ENCODE measurements at places on chromosomes 5 and 9.

DNA sequence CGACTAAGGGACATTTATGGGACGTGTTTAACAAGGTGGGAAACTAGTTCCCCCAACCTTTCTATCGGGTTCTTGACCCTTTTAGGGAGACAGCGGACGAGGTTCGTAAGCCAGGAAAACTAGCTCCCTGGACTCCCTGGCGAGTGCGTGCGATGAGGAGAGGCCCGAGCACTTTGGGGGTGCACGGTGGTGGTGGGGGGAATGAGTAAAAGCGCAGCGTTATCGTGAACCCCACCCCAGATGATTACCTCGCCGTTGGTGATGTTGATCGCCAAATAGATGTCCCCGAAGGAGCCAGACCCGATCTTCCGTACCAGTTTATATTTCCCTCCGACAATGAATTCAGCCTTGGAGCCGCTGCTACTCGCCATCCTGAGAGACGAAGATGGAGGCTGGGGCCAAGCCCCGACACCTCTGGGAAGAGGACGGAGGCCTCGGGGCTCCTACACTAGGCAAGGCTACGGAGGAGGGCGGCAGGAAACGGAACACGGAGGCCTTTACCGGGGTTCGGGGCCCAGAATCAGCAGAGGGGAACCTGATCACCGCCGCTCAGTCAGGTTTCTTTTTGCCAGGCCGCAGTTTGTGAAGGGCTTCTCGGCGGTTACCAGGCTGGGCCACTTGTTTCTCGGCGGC lies 529 bp downstream of the CSNK1A1 start:
- no peak for DNase-seq

GRCh38 chr5:23579566-23579965 lies 72.2 kb downstream of the PRDM9 start:
- no peak for DNase-seq

DNA sequence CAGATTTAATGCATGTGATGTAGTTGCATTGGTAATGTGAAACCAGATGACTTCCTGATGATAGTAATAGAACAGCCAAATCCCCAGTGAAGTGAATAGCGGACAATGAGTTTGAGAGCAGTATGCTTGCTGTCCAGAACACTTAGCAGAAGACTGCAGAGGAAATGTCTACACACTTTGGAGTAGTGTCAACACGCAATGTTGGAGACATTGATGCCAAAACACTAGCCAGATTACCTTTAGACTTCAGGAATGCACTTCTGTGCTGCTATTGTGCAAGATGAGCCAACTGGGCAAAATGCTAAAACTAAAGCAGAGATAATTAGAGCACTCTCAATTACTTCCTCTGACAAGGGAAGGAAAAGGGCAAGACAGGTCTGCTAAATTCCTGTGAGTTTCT lies 176.7 kb downstream of the PRDM9 start:
- DNase-seq = no peak

DNA sequence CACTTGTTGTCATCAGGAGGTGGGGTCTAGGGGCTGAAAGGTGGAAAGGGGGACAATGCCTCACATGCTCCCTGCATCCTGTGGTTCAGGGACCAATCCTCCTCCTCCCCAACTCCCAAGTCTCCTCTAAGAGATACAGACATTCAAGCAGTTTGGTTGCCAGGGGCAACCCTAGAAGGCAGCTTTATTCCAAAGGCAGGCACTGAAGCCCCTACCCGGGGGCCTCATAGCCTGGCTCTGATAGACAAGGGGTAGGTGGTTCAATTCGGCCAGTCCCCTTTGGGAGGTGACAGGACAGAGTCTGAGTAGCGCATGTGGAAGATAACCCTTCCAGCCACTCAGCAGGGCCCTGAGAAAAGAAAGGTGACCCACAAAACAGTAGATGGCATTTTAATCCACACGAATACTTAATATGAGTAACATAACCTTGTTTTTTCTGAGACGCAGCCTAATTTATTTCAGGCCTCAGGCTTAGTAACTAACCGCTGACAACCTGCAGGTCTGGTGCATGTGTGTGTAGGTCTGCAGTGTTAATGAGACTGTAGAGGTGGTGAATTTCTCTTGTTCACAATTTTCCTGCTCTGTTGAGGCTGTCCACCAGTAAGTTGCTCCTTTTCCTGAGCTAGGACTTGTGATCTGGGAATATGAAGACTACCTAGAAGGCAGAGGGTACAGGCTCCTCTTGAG lies 31.3 kb upstream of the HSPA9 start:
- DNase-seq = no peak

DNA sequence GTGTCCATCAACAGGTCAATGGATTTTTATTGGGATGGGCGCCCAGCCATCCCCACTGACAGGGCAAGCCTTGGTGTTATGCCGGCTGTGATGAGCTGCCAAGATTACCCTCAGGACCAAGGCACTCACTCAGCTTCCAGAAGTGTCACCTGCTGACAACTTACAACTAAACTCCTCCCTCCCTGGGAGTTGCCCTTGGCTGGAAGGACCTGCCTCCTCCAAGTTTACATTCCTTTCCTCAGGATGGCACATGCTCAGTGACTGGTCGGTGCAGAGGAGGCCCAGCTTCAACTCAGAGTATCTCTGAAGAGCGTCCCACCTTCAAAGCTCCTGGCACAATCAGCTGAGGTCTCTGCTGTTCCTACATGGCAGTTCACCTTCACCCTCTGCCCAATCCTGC lies 52.5 kb upstream of the ZBTB43 start:
- no peak for DNase-seq

DNA sequence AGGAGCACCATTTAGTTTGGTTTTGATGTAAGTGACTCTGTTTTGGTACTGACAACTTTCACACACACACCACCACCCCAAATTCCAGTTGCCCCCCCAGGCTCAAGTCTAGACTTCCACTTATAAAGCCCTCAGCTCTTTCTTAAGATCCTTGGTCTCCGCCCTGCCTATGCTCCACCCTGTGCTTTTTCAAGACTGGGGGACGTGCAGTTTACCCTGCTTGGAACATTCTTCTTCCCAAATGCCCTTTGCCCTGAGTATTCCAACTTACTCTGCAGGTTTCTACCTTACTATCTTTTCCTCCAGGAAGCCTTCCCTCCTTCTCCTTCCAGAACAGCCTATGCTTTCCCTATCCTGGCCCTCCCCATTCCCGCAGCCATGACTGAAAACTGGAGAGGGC lies 1.5 kb upstream of the TRIM14 start:
- no peak for DNase-seq

DNA sequence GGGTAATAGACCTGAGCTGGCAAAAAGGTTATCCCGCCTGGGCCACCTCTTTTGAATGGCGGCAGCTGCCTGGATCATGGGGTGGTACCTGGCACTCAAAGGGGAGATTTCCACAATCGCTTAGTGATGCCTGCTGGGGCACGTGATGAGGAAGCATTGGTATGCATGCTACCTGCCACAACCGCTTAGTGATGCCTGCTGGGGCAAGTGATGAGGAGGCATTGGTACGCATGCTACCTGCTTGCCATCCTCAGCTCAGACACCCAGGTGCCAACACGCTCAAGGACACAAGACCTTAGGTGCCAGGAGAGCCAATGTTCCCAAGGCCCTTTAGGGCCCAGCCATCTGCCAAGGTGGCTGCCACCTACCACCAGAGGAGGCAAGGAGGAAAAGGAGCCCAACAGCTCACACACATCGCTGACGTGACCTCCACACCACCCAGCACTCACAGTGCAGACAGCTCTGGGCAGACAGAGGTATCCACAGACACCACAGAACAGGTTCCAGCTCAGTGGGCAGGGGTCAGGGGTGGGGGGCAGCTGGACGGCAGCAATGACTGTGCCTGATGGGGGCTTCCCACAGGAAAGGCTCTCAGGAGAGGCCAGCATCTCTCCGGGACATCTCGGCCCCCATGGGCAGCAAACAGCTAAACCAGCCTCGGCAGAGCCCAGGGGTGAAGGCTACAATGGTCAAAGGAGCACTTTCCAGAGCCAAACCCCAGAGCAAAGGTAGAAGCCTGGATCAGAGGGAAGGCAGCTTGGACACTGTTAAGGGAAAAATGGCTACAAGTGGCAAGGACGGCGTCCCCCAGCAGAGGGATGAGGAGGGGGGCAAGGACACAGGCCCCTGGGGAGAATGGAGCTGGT lies 43.0 kb upstream of the SARDH start:
- no peak for DNase-seq

DNA sequence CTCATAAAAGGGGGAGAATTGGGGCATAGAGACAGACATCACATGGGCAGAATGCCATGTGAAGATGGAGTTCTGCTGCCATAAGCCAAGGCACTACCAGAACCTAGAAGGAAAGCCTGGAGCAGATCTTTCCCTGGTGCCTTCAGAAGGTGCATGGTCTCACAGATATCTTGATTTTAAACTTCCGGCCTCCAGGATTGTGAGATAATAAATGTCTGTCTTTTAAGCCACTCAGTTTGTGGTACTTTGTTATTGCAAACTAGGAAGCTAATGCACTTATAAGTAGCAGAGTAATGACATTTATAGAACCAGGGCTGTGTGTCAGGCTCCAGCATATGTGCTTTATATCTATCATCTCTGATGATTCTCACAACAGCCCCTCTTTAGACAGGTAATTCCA lies 130.4 kb downstream of the ASTN2 start:
- DNase-seq = no peak
